ENCODE measurements at places on chromosomes 4 and X.

DNA sequence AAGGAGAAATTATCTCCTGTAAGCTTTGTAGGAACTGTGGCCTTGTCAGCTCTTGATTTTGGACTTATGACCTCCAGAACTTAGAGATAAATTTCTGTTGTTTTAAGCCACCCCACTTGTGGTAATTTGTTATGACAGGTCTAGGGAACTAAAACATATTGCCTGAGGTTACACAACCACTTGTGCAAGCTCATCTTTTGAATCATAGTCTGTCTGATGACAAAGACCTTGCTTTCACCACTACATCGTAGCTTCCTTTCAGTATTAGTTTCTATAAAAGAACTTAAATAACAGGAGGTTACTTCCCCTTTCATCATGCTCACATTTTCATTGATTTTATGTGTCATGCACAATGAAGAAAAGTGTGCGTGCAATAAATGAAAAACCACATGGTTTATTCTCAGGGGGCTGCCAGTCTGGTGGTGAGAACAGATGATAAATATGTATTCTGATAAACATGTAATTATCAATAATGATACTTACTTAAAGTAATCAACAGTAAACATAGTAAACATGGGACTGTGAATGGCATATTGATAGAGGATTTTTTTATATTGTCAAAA, 690.0 kb upstream of the HS3ST1 start:
- no peak for DNase-seq

DNA sequence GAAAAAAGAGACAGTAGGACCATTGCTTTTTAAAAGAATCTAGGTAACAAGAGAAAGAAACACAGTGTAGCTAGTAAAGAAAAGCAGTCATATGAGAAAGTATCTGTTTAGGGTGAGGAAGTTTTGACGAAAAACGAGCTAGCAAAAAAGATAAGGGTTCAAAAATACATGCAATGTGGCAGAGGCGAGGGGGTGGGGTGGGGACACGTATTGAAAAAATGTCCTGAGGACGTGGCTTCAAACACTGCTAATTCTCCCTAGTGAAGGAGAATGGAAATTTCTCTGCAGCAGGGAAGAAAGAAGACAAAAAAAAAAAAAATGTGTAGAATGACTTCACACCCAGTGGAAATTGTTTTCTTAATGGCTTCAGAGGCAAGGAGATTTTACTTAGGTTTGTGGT, 856.4 kb upstream of the INTU start:
- DNase-seq, result peak; percentile 18

GRCh38 chr4:2768921-2769336, 12.8 kb upstream of the TNIP2 start:
- DNase-seq, result no peak

DNA sequence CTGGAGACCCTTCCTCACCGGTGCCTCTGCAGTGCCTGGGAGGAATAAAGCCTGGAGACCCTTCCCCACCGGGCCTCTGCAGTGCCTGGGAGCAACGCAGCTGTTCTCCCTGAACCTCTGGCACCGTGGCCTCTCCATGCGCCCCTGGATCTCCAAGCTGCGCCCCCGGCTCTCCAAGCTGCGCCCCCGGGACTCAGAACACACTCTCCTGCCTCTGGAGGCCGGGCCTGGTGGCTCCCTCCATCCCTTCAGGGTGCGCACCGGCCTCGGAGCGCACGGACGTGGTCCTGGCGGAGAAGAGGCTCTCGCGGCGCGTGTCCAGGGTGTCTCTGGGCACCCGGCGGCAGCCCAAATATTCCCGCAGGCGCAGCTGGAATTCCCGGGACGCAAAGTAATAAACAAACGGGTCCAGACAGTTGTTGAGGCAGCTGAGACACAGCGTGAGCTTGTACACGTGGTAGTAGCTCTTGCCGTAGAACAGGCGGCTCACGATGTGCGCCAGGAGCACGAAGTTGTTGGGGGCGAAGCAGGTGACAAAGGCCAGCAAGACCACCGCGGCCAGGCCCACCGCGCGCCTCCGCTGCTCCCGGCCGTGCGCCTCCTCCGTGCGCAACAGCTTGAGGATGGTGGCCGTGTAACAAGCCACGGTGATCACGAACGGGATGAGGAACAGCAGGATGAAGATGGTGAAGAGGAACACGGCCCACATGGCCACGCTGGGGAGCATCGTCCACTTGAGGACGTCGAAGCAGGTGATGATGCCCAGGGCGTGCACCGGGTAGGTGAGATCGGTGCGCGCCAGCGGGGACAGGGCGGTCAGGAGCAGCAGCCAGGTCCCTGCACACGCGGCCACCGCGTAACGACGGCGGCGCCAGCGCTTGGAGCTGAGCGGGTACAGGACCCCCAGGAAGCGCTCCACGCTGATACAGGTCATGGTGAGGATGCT, 12.8 kb upstream of the ASMTL start:
- DNase-seq, result no peak

GRCh38 chr4:101287324-101287723, 60.0 kb downstream of the PPP3CA start:
- no peak for DNase-seq

DNA sequence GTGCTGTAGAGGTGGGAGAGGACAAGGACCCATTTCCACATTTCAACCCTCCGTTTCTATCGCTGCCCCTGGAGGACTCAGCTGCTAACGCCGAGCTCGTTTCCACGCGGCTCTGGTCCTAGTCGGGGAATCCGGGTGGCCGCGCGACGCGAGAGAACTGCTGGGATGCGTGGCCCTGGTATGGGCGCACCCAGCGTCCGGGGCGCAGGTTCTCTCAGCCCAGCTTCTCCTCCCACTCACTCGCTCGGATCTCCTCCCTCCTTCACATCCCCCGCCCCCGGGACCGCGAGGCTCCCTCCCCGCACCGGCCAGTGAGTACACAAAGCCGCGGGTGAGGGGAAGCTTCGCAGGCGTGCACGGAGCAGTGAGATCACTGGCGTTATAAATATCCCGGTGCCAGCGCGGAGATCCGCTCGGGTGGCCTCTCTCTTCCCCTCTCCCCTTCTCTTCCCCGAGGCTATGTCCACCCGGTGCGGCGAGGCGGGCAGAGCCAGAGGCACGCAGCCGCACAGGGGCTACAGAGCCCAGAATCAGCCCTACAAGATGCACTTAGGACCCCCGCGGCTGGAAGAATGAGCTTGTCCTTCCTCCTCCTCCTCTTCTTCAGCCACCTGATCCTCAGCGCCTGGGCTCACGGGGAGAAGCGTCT, at the start of gene FGF5:
FGF5 (plus strand) TSS at position 412 of the 649 bp plus-strand sequence; CDS start at position 573, 161 bp downstream.
- peak; percentile 97 for DNase-seq

DNA sequence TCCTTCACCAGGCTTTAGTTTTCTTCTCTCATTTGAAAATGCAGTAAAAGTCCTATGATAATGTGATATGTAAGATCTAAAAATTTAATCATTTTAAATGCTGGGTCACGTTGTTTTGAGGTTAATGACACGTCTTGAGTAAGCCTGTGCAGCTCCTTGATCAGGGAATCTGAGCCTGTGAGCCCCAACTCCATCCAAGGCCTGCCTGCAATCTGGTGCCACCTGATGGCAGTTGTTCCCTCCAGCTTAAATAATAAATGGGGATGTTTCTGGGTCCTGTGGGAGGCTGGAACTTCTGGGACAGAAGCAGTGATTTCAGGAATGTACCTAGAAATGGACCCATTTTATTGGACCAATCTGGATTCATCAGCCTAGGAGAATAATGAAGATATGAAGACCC, 455.4 kb upstream of the ADGRL3 start:
- DNase-seq, result peak; percentile 56

- DNase-seq, result no peak
These were observed 126.2 kb downstream of the KLHL13 start for GRCh38 chrX:117990438-117990837.

DNA sequence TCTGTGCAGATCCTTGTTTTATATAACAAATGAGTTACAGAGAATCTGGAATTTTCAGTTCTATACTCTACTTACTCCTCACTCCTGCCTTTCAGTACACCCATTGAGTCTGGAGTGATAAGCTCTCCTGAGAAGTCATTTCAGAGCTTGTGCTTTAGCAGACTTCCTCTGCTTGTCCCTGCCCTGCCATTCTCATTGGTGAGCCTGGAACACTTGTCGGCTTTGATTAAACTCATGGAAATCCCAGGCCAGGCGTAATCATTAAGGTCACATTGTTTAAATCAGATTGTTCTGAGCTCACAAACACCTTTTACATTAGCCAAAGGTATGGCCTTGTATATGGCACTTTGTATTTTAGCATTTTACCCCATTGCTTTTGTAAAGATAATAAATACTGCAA, 102.7 kb downstream of the CNKSR2 start:
- DNase-seq, result no peak

GRCh38 chrX:17629519-17629918, 107.8 kb upstream of the SCML1 start:
- no peak for DNase-seq

- no peak for DNase-seq
These were observed 35.3 kb downstream of the FAT1 start for GRCh38 chr4:186688150-186688943.

DNA sequence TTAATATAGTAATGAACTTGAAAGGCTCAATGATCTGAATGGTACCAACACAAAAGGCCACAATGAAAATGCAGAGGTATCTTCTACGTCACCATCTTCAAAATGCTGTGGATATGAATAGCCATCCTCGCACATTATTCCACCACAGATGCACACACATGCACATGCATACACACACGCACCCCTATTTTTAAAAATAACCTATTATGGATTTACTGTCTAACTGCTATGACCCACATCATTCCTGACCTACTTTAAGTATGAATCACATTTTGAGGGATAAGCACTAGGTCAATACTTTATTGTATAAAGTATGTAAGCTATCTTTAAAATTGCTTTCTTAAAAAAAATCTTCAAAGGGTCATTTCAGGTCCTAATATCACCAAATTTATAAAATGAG, 24.4 kb upstream of the CORIN start:
- DNase-seq, result peak; percentile 80

GRCh38 chr4:80798082-80798481, 232.4 kb upstream of the BMP3 start:
- no peak for DNase-seq

GRCh38 chr4:71783972-71784371, at the start of gene GC:
Gene GC (minus strand): TSS chr4:71784079. CDS start chr4:71784018, 61 bp downstream.
- no peak for DNase-seq

DNA sequence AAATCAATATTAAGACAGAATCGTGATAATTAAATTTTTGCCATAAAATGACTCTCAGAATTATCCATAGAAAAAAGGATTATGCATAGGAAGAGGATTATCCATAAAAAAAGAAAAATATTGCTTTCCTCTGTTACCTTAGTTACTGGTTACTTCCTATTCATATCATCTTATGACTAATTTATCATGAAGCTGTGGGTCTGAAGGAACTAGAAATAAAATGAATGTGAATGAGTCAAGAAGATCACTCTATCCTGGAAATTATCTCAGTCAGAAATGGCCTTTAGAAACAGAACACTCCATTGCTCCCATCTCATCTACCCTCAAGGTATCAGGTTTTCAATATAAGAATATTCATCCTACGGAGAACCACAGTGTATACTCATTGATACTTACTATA, 19.4 kb downstream of the RPS6KA6 start:
- peak; percentile 38 for DNase-seq

- no peak for DNase-seq
These were observed 108.3 kb upstream of the RPS6KA3 start for GRCh38 chrX:20374900-20375438.

GRCh38 chr4:58325070-58325469, 1214.9 kb upstream of the IGFBP7 start:
- no peak for DNase-seq

GRCh38 chrX:145190801-145191389, 56.4 kb upstream of the SPANXN1 start:
- no peak for DNase-seq

GRCh38 chr4:24770032-24770584, 25.3 kb upstream of the SOD3 start:
- DNase-seq, result peak; percentile 95

DNA sequence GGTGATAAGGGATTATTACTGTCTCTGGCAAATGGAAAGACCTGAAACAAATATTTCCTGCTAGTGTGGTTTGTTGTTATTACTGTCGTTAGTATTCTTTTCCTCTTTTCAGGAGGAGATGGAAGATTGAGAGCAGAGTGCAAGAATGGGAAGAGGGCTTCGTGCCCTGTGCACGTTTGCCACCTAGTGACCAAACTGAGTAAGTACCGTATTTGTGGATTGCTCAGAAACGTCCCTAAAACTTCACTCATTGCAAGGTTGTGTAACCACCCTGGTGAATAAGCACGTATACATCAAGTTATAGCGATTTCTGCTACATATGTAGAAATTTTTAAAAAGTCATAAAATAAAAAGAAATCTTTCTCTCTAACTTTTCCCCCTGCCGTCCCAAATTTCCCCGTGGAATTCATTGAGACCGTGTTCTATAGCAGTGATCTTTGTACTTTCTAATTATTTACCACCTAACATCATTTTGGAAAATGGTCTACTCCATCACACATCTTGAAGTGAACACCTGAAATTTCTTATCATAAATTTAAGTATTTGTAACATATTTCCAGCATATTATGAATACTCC, 24.3 kb downstream of the LINC00632 start:
- DNase-seq, result peak; percentile 40
